ENCODE measurements at places on chromosomes 4 and X. TPM values are rescaled to one million over a fixed set of nuclear protein-coding genes. Genes with fewer than 3 reads are reported as not detected.

The NUP62CL gene
- total RNA-seq = 2.0 TPM

The OPN1MW2 gene
- total RNA-seq = not detected

The DNAAF6 gene
- not detected for total RNA-seq

The ETNPPL gene
- not detected for total RNA-seq

The SPON2 gene
- total RNA-seq = 18.1 TPM

The KIT gene
- total RNA-seq = not detected

The F8A3 gene
- 5.3 TPM for total RNA-seq

The AASDH gene
- 7.1 TPM for total RNA-seq

The NKX6-1 gene
- not detected for total RNA-seq

The COL25A1 gene
- not detected for total RNA-seq

The RNF150 gene
- total RNA-seq = 0.63 TPM

The RASL11B gene
- 1.5 TPM for total RNA-seq

The SCD5 gene
- total RNA-seq = 26.2 TPM

The HSFX3 gene
- not detected for total RNA-seq

The MAPK10 gene
- 5.5 TPM for total RNA-seq

The IL2 gene
- total RNA-seq = not detected

The SH3RF1 gene
- 12.8 TPM for total RNA-seq

The RAB39B gene
- not detected for total RNA-seq

The CT47A7 gene
- not detected for total RNA-seq

The MTNR1A gene
- total RNA-seq = 0.21 TPM

The AVPR2 gene
- not detected for total RNA-seq

The ERVMER34-1 gene
- 4.2 TPM for total RNA-seq

The HSFX1 gene
- total RNA-seq = 0.05 TPM

The TLR10 gene
- total RNA-seq = not detected

The AKAP4 gene
- not detected for total RNA-seq

The UCP1 gene
- total RNA-seq = not detected

The TKTL1 gene
- total RNA-seq = not detected

The TASL gene
- total RNA-seq = not detected
